ENCODE measurements at places on chromosomes 4 and X. TPM values are rescaled to one million over a fixed set of nuclear protein-coding genes. Genes with fewer than 3 reads are reported as not detected.

The FAM133A gene
- total RNA-seq, result 0.79 TPM

The KLF8 gene
- 22.0 TPM for total RNA-seq

The GABRA4 gene
- not detected for total RNA-seq

The BEND2 gene
- total RNA-seq, result not detected

The NDST3 gene
- total RNA-seq, result 2.3 TPM

The RIPPLY1 gene
- total RNA-seq, result not detected

The SH3D19 gene
- total RNA-seq, result 127 TPM

The SULT1B1 gene
- total RNA-seq, result not detected

The PABPC1L2B gene
- total RNA-seq, result not detected

The SCLT1 gene
- 13.3 TPM for total RNA-seq

The USP51 gene
- total RNA-seq, result 7.1 TPM

The EVC2 gene
- 9.8 TPM for total RNA-seq

The NPFFR2 gene
- total RNA-seq, result 0.79 TPM

The CENPE gene
- 4.2 TPM for total RNA-seq

The REELD1 gene
- not detected for total RNA-seq

The MTCP1 gene
- 17.7 TPM for total RNA-seq

The ZIC3 gene
- not detected for total RNA-seq

The NHS gene
- total RNA-seq, result under 0.01 TPM

The TAF7L gene
- total RNA-seq, result under 0.01 TPM

The LEF1 gene
- total RNA-seq, result not detected

The GATA1 gene
- not detected for total RNA-seq

The CNKSR2 gene
- total RNA-seq, result 2.3 TPM

The HSFX2 gene
- not detected for total RNA-seq

The S100P gene
- 1.2 TPM for total RNA-seq

The NAA11 gene
- total RNA-seq, result not detected

The FGFBP2 gene
- total RNA-seq, result not detected

The ZNF827 gene
- total RNA-seq, result 32.6 TPM

The MAP7D3 gene
- total RNA-seq, result 14.6 TPM

The NOA1 gene
- total RNA-seq, result 38.1 TPM

The GPR50 gene
- total RNA-seq, result not detected

The SGCB gene
- total RNA-seq, result 6.7 TPM

The PWWP3B gene
- total RNA-seq, result 5.1 TPM

The GYPE gene
- total RNA-seq, result 0.39 TPM

The TCP11X2 gene
- not detected for total RNA-seq

The RNF150 gene
- total RNA-seq, result 0.43 TPM

The PCSK1N gene
- total RNA-seq, result 13.1 TPM

The FIP1L1 gene
- 55.0 TPM for total RNA-seq

The ALPK1 gene
- total RNA-seq, result 20.0 TPM

The RASL11B gene
- total RNA-seq, result not detected

The CXCL3 gene
- not detected for total RNA-seq

The EPGN gene
- total RNA-seq, result 281 TPM

The GAGE12H gene
- total RNA-seq, result not detected

The CYSLTR1 gene
- not detected for total RNA-seq

The USP46 gene
- total RNA-seq, result 7.9 TPM

The GRIA3 gene
- total RNA-seq, result not detected

The FAM9C gene
- not detected for total RNA-seq

The UGT2B15 gene
- not detected for total RNA-seq

The ARHGAP6 gene
- 0.11 TPM for total RNA-seq

The CLGN gene
- total RNA-seq, result not detected

The PPEF2 gene
- under 0.01 TPM for total RNA-seq

The MND1 gene
- total RNA-seq, result 2.7 TPM

The LRCH2 gene
- under 0.01 TPM for total RNA-seq

The PAGE2 gene
- total RNA-seq, result not detected

The LARP7 gene
- 35.7 TPM for total RNA-seq

The CYLC1 gene
- total RNA-seq, result not detected

The XAGE1A gene
- total RNA-seq, result not detected

The GLOD5 gene
- total RNA-seq, result not detected

The COL4A6 gene
- total RNA-seq, result 84.8 TPM

All from placental epithelial cell (primary cell).